GM06990 (cell line): ENCODE measurements at places on chromosomes 3 and 15.

DNA sequence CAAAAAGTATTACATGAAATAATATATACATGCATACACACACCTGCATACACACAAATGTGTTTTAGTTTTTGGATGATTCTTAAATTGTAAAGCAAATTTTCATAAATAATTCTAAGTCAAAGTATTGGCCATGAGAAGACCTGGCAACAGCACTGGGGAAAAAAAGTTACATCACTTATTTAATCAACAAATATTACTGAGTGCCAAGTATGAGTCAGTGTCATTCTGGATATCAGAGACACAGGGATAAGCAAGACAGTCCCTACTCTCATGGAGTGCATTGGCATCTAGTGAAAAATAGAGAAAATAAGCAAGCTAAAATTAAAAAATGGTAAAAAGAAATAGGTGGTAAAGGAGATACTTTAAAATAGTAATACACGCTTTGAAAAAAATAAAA lies 29.4 kb upstream of the GUCA1C start:
- DNase-seq, result no peak

GRCh38 chr3:100465892-100466777 lies 26.3 kb upstream of the TMEM45A start:
- DNase-seq, result peak; percentile 13

GRCh38 chr3:132803889-132804288 lies 81.7 kb upstream of the NPHP3 start:
- no peak for DNase-seq

DNA sequence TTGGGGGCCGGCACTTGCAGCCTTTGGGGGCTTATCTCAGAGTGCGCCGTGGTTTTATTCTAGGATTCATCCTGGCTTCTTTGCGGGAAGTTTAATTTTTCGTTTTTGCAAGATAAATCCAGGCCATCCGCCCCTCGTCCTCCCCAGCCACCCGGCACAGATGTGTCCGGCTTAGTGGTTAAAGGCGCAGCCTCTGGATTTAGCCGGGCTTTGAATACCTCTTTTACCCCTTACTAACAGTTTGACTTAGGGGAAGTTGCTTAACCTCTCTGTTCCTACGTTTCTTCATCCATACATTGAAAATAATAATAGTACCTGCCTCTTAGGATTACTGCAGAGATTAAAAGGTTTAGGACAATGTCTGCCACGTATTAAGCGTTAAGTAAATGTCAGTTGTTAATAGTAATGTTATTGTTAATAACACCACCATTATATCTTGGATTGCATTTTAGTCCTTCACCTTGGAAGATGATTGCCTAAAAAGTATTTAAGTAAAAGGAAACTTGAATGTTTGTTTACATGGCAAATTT lies 714 bp downstream of the ECT2 start:
- no peak for DNase-seq

- DNase-seq, result no peak
Observed at GRCh38 chr3:34357461-34357860, 559.0 kb downstream of the PDCD6IP start.

DNA sequence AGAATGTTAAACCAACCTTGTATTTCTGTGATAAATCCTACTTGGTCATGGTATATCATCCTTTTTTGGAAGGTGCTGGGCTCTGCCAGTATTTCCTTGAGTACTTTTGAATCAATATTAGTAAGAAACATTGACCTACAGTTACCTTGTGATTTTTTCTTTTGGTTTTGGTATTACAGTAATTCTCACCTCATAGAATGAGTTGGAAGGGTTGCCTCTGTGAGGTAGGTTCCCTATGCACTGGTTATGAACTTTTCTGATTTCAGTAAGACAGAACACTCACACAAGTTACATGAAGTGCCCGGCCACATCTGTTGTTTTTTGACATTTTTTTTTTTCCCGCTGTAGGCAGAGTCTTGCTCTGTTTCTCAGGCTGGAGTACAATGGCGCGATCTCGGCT lies 20.0 kb downstream of the PCCB start:
- no peak for DNase-seq

DNA sequence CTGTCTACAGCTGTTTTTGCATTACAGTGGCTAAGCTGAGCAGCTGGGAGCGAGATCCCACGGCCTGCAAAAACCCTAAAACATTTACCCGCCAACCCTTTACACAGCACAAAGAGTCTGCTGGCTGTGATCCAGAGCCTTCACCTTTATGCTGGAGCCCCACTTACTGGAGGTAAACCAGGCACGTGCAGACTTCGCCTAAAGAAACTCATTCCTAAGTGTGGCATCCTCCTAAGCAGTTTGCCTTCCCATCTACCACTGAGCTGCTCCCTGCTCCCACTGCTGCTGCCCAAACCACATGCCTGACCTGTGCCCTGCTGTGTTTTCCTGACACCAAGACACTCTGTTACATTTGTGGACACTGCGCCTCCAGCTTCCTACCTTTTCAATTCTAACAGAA lies 53.0 kb downstream of the CHSY1 start:
- DNase-seq, result no peak

DNA sequence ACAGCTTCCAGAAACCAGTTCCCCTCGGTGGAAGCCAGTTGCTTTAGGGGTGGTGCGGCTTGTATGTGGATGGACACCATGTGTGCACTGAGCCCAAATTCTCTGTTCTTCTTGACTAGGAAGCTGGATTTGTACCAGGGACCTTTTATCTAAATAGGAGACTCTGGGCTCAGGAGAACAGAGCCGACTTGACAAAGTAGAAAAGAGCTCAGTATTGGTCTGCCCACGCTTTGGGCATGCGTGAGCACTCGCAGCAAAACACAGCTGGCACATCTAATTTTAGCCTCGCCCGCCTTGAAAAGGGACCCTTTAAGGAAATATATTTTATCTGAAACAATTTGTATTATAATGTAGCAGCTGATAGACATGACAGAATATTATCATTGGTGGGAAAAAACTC lies 1.1 kb upstream of the RBMS3 start:
- no peak for DNase-seq

GRCh38 chr3:42013691-42014457 lies 52.0 kb upstream of the ULK4 start:
- DNase-seq, result peak; percentile 65

DNA sequence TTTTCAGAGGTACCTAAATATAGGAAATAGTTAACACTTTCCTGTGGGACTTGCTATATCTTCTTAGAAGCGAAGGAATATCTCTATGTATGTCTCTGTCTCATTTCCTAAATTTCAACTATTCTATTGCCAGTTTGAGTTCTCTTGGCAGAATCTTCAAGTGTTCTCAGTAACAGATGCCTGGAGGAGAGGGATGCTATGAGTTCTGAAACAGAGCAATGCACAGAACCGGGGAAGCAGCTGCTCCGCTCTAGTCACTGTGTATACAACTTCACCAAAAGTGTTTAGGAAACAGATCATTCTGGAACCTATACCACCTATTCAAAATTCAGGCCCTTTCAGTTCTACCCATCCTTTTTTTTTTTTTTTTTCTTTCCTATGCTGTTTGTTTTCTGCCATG lies 144.6 kb downstream of the RORA start:
- DNase-seq, result no peak

GRCh38 chr3:52291508-52292181 lies 4.0 kb downstream of the GLYCTK start:
- DNase-seq, result no peak

GRCh38 chr15:56038015-56038414 lies 44.6 kb upstream of the NEDD4 start:
- DNase-seq, result no peak

DNA sequence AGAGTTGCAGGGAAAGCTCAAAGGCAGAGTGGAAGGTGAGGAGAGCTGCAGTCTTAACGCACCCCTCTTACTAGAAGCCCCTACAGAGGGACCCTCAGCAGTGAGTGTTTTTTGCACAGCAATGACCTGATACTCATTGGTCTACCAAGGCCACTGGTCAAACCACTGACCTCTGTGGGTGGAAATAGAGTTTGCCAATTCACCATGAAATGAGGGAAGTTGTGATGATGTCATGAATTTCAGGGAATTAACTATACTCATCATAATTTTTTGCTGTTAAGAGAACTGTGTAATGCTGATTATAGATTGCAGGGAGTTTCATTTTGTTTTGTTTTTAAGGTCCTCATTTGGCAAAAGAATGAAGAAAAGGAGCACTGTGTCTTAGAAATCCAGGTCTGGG lies 101.7 kb upstream of the SMAD3 start:
- DNase-seq, result no peak

GRCh38 chr3:129974833-129975704 lies 549 bp downstream of the TRH start:
- no peak for DNase-seq

- no peak for DNase-seq
Observed at GRCh38 chr15:99252326-99252725, 1.0 kb downstream of the LRRC28 start.

GRCh38 chr3:145055375-145056076 lies 1083.9 kb downstream of the DIPK2A start:
- no peak for DNase-seq

DNA sequence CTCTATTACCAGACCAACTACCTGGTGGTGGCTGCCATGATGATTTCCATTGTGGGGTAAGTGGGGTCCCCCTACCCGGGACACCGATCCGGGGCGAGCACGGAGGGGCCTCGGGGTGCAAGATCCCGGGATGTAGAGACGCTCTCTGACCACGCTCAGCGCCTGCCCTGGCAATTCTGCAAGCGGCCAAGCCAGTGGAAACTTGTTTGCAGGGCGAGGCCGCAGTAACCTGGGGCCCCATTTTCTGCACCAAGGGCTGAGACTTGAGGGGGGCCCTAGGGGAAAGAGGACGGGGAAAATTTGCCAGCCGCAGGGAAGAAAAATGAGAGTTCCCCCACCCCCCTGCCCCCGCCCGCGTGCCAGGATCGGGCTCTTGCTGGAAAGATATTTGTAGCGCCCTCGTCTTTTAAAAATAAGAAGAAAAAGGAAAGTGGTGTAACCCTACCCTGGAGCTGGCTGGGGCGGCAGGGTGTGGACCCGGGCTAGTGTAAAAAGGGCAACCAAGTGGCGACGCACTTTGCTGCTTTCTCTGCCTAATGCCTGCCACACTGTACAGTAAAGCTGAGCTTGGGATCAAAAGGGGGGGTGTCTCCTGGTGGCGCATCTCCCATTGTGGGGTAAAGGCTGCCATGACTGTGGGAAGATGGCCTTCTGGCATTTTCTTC lies 563 bp downstream of the ARL6IP5 start:
- DNase-seq, result no peak

DNA sequence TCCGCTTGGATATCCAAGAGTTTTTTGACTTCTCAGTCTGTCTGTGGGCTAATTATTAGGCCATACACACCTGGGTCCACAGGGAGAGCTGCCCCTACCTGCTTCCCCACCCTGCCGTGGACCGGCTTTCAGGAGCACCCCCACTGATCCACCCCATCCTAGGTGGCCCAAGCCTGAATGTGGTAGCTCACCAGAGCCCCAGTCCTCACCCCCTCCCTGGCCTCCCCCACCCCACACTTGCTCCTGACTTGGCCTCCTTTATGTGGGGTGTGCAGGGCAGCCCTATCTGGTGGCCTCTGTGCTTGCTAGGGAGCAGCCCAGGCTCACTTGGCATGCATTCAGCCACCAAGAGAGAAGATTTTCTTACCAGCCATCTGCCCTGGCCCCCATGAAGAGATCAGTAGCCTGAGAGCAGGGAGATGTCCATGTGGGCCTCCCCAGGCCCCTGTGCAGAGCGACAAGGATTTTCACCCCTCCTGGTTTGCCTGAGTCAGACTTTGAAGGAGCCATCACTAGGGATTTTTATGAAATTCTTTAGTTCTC lies 11.2 kb downstream of the LRRK1 start:
- no peak for DNase-seq

- DNase-seq, result no peak
Observed at GRCh38 chr3:187085021-187085666, 54.2 kb downstream of the RPL39L start.

- DNase-seq, result no peak
Observed at GRCh38 chr3:126870608-126871210, 112.2 kb upstream of the PLXNA1 start.

DNA sequence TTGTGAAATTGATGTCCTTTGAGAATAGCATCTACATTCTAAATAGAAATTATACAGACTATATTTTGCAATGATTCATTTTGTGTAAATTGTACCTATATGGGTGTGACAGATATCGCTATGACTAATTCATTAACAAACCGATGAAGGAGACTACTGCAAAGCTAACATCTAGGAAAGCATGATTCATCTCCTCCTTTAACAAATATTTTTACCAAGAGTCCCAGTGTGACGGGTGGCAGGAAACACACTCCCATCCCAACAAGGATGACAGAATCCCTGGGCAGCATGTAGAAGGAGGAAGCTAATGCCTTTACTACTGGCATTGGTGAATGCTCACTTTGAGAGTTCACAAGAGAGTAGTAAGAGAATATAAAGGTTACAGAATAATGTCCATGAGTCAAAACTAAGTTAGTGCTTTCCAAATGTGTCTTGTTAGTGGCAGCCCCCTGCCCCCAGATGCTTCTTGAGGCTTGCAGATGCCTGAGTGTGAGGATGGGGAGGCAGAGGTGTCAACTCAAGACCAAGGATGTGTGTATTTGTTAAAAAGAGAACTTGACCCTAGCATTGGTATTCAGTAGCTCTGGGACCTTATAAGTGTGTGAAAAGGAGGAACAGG lies 180.6 kb downstream of the FMN1 start:
- DNase-seq, result no peak

DNA sequence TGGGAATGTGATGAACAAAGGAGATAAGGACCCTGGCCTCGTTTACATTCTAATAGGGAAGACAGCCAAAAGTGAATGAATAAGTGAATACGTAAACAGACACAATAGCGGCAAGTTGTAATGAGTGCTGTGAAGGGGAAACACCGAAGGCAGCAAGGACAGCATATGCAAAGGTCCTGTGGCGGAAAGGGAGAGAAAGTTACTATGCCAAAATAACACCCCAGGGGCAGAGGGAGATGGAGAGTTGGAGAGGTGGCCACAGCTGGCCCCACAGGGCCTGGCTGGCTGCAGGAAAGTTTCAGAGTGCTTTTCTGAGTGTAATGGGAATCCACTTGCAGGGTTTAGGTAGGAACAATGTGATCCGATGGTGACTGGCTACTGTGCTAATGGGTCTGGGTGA lies 91.9 kb downstream of the SLCO3A1 start:
- DNase-seq, result no peak

DNA sequence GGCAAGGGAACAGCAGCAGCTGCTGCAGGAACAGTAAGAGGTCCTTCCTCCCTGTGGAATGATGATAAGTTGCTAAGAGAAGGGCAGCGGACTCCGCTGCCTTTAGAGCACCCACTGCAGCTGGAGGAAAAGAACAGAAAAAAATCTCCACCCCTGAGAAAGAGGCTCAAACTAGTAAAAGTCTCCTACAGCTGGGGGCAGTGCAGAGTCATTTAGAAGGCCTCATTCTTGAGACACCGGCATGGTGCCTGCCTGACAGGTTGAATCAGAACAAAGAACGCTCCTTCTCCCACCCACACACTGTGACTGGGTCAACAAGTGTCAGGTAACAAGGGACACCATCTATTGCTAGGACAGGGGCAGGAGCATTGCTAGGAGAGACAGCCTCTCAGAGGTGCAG lies 188.4 kb downstream of the ABHD5 start:
- DNase-seq, result no peak
